ENCODE measurements at places on chromosomes 4 and X.

DNA sequence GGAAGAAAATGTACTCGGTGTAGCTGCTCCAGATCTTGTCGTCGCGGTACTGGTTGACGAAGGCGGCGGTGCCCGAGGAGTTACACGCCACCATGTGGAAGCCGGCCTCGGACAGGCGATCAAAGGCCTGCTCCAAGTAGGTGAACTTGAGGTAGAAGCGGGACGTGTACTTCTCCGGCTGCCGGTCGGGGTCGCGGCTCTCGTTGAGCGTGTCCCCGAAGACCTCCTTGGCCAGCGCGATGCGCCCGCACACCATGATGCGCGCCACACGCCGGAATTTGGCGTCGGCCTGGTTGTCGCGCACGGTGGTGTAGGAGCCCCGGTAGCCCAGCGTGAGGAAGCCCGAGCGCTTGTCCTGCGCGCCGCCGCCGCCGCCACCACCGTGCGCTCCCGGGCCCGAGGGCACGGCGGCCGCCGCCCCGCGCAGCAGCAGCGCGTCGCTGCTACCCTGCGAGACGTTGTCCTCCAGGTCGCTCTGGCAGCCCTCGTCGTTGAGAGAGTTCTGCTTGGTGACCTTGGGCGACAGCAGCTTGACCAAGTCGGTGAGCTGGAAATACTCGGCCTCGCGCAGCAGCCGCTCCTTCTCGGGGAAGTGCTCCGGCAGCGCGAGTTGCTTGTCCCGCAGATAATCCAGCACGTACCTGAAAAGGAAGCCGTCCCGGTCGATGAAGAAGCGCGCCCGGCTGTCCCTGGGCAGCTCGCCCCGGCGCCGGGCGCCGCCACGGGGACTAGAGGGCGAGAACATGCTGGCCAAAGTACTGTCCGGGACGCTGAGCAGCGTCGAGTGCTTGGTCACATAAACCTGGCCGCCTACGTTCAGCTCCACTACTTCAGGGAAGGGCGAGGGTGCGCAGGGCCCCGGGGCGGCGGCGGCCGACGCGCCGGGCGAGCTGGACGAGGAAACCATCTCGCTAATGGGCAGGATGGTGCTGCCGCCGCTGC lies 775 bp downstream of the KCTD8 start:
- no peak for DNase-seq

DNA sequence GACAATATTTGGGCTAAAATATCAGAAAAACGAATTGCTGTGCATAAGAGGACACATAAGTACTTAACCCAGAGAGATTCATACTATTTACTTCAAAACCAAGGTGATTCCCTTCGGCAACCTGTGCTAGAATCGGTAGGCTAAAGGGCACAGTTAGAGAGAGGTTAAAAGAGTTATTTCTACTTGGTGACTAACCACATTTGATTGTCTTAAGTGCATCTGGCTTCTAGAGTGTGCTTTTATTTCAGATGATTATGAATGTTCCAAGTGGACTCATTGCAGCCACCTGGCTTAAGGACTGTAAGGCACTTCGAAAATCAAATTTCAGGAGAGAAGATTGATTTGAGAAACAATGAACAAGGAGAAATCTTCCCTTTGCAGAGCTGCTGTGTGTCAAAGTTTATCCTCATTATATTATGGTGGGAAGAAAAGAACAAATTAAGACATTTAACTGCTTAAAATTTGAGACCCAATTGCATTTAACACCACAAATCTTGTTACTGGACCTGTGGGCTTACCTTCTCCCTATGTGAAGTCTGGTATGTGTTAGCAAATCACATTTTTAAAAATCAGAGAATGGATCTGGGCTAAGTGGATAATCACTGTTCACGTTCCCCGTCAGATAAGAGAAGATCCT lies 34.0 kb downstream of the PHOX2B start:
- no peak for DNase-seq

DNA sequence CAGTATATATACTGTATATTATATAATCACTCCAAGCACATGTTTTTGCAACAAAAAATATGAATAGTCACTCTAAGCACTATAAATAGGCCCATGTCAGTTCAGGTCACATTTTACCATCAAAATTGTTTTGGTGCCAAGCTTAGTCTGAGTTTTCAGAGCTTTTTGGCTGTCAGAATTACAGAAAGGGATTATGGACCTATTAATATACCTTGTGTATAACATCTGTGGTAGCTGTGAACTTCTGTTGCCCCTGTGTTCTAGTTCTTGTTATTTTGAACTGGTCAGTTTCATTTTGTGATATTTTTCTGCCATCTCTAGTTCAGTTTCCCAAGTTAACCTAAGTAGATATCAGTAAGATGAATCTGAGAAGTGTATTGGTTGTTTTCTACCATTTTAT lies 22.9 kb downstream of the EXOC1 start:
- DNase-seq = no peak

GRCh38 chrX:70033348-70034051 lies 16.2 kb downstream of the AWAT2 start:
- no peak for DNase-seq

DNA sequence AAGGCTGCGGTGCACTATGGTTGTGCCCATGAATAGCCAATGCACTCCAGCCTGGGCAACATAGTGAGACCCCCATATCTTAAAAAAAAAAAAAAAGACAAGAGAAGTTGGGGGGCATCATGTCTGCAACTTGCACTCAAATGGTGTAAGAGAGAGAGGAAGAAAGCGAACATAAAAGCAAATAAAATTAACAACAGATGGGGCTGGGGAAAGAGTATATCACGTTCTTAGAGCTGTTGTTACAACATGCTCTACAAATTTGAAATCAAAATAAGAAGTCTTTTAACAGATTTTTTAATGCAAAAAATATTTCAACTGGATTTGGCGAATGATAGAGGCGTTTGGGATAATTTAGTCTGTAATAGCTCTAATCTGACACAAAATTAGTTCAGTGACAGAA lies 144.9 kb downstream of the FNIP2 start:
- no peak for DNase-seq

DNA sequence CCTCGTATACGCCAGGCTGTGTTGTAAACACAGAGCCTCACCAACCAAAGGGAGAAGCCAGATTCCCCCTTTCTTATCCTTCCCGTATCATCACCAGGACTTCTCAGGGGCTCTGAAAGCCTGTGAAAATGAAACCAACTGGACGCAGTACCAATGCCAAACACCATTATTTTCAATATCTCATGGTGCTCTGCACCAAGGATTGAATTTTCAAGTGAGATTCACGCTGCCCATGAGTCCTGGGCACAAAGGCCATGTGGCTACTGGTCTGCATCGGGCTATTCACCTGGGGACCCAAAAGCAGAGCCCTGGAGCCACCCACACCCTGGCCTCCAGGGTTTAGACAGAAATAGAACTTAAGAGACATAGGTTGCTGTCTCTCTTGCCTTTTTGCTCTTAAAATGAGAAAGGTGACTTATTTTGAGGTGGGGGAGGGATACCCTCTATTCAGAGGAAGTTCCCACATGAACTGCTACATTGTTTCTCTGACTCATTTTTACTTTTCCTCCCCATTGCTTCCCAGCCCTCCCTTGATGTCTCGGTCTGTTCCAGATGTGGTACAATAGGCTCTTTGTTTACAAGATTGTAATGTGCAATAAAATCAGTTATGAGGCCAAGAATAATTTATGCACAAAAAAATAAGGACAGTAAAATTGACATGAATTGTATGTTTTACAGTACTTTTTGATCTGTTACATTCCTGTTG lies 55.4 kb downstream of the MAML3 start:
- DNase-seq = no peak

DNA sequence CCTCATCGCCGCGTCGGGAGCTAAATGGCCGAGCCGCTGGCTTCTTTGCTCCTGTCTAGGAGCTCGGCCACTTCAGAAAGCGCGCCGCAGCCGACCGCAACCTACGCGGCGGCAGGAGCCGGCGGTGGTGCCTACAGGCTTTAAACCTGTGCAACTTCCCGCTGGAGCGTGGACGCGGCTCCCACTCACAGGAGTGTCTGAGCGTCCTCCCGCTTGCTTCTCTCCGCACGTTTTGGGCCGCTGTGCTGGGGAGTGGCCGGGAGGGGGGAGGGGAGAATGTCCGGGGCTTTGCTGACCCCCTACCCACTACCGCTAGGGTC lies 1.0 kb downstream of the NHSL2 start:
- no peak for DNase-seq

DNA sequence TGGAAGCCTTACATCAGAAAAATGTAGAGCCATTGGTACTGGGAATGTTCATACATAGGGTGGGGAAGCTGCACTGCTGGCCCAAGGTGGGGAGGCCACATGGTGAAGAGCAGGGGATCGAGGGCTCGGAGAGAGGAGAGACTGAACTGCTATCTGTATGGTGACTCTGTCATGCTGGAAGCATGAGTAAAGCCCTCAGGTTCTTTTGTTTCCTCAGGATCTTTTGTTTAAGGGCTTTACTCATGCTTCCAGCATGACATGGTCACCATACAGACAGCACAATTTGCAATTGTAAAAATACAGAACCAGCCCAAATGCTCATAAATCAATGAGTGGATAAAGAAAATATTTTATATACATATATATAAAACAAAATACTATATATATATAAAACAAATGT lies 78.4 kb downstream of the KLF8 start:
- no peak for DNase-seq

GRCh38 chr4:83364312-83364711 lies 29.7 kb upstream of the HPSE start:
- DNase-seq = no peak

DNA sequence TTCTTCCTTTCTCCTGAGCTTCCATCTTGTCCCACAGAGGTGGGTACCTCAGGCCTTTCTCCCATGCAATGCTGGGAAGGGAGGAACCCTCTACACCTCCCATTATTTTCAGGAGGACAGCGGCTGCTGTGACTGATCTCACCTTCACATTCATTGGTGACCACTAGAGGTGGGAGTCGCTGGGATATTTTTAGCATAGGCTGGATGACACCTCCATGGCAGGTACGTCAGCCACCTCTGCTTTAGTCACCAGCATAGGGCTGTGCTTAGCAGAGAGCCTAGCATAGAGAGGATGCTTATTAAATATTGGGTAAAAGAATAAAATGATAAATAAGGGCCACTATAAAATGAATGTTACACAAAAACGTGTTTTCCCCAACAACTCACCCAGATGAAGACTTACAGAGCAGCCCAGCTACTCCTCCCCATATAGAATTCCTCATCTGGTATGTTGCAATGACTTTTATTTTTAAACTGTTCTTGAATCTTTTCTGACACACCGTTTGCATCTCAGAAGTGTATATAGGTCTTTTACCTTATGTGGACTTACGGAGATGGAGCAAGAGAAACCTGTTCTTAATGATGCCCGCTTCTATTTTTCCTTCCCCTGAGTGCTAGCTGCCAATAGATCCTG lies 60.9 kb upstream of the SORBS2 start:
- no peak for DNase-seq

- no peak for DNase-seq
Observed at GRCh38 chr4:80615099-80615498, 279.6 kb downstream of the CFAP299 start.

- no peak for DNase-seq
Observed at GRCh38 chrX:45719751-45720501, 519.2 kb upstream of the DIPK2B start.

DNA sequence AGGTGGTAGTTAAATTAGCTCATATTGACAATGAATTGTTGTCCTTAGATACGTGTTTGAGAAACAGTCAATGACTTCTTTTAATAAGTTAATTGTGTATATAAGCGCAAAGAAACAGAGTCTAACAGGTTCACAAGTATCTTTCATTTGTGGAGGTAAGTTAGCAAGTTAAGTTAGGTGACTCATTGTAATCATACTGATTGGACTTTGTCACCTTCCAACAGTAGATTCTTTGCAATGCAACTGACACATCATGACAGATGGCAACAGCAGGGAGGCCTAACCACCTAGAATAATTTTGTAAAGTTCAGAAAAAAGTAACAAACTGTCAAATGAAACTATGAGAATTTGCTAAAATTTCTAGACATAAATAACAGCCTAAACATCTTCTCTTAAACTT lies 207.6 kb upstream of the PITX2 start:
- DNase-seq = no peak

- DNase-seq = no peak
Observed at GRCh38 chr4:1981251-1982058, 27.3 kb downstream of the NELFA start.

GRCh38 chr4:12293906-12294525 lies 865.3 kb upstream of the HS3ST1 start:
- DNase-seq = no peak

- no peak for DNase-seq
Observed at GRCh38 chr4:1531683-1532548, 125.7 kb upstream of the NKX1-1 start.

GRCh38 chrX:152907084-152907651 lies 9.3 kb downstream of the ZNF185 start:
- DNase-seq = no peak

DNA sequence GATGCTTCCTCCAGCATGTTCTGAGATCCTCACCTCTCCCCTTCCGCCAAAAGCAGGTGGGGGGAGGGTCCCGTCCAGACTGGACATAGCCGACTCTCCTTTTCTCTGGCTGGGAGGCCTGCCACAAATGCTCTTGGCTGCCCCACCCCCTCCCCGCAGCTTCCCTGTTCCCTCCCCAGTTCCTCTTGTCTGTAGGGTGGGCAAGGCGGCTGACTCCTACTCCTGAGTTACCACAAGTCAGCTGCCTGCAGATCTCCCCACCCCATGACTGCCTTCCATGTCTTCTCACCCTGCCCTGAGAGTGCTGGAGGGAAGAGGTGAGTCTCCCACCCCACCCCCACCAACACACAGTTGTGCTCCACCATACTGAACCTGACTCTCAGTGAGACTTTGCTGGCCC lies 2.9 kb downstream of the ATP6AP1 start:
- no peak for DNase-seq

DNA sequence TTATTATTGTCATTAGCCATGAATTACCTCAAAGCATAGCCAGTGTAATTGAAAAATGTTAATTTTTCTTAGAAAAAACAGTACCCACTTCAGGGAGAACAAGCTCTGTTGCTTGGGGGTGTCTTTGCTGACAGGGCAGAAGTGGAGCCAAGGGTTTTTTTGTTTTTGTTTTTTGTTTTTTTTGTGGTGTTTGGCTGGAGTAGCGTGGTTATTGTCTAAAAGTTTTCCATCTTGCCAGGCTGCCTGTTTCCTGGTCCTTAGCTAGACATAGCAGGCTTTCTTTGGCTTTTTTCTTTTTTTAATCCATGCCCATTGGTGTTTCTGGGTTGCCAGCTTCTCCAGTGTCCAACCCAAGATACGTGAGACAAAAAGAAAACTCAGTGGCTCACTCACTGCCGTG lies 61.5 kb downstream of the CASP3 start:
- DNase-seq = no peak

DNA sequence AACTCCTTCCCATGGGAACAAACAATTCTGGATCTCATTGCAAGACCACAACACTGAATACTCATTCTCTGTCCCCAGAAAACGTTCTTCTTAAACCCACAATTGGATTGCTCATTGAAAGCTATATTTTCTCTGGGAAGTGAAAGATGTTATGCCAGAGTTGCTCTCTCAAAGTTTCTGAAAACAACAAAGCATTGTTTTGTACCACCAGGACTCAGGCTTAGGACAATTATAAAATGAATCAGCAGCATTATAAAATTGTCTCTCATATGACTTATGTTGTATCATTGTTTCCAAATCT lies 26.5 kb downstream of the TFDP3 start:
- DNase-seq = no peak

- DNase-seq = no peak
Observed at GRCh38 chrX:18206657-18207056, 14.0 kb downstream of the BEND2 start.

All from stimulated activated CD4-positive, alpha-beta T cell treated with anti-CD3 and anti-CD28 coated beads, Interleukin-15, amount 100 ng/mL, for 1 hour (primary cell).